Stimulated activated CD4-positive, alpha-beta T cell treated with anti-CD3 and anti-CD28 coated beads, TNF-alpha, amount 100 ng/mL, for 24 hours (primary cell): ENCODE measurements at places on chromosomes 7 and 10.

GRCh38 chr10:51063659-51064535 lies 10.4 kb upstream of the PRKG1 start:
- DNase-seq: no peak

- DNase-seq: no peak
Observed at GRCh38 chr7:100692578-100692961, 1.5 kb downstream of the GIGYF1 start.

DNA sequence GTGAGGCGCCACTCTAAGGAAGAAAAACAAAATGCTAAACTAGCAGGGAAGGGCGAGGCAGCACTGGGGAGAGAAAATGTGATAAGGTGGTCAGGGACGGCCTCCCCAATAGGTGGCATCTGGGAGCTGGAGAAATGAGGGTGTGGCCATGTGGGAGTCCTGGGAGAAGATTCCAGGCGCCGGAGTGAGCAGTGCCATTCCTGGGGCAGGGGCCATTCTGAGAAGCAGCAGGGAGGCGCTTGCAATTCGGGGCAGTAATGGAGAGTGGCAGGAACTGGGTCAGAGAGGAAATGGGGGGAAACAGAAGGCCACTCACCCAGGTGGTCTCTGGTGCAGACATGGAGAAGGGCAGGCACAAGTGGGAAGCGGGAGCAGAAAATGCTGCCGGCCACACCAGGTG lies 61.8 kb upstream of the LRRC18 start:
- no peak for DNase-seq

GRCh38 chr10:9825491-9826018 lies 1192.1 kb upstream of the CELF2 start:
- DNase-seq: no peak

DNA sequence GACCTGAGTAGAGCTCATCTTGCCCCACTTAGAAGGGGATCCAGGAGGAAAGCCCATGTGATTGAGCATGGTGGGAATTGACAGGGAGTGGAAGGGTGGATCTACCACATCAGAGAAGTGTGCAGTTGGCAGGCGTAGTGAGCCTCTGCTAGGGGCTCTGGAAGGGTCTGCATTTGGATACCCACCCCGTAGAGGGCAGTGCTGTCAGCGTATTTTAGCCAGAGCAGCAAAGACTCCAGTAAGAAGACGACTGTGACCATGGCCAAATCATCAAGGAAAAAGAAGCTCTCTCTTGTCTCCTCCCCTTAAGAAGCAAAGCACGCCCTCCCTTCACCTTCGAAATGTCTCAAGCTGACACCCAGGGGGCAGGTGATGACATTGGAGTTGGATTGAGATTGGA lies 68.8 kb upstream of the INHBA start:
- DNase-seq: no peak

DNA sequence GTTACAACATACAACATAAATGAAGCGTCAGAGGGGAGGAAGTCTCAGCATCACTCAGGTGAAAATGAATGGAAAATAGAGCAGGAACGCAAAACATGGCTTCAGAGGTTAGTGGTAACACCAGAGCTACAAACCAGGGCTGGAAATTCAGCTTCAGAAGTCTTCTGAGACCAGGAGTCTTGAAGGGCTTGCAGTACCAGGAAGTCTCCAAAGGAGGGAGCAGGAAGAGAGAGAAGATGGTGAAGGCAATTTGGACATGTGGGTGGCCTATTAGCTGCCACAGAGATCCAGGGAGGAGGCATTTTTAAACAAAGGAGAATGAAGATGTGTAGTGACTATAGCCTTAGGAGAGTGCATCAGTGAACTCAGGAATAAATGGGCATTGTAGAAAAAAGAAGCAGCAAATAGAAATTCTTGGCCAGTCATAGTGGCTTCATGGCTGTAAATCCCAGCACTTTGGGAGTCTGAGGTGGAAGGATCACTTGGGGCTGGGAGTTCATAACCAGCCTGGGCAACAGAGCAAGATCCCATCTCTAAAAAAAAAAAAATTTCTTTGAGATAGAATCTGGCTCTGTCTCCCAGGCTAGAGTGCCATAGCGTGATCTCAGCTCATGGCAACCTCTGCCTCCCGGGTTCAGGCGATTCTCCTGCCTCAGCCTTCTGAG lies 9.3 kb upstream of the TET1 start:
- DNase-seq: no peak

GRCh38 chr7:80066639-80067038 lies 68.0 kb upstream of the GNAI1 start:
- DNase-seq: no peak

GRCh38 chr7:13442226-13442625 lies 547.2 kb downstream of the ETV1 start:
- DNase-seq: no peak

- no peak for DNase-seq
Observed at GRCh38 chr10:66281327-66281726, 644.5 kb upstream of the LRRTM3 start.

- DNase-seq: no peak
Observed at GRCh38 chr7:155624412-155624811, 20.0 kb upstream of the RBM33 start.

- no peak for DNase-seq
Observed at GRCh38 chr10:36280890-36281499, 638.9 kb upstream of the FZD8 start.
